ENCODE measurements at places on chromosomes 4 and X. TPM values are rescaled to one million over a fixed set of nuclear protein-coding genes. Genes with fewer than 3 reads are reported as not detected.

The C4orf51 gene
- total RNA-seq = not detected

The MAP7D2 gene
- total RNA-seq = not detected

The MAGEA11 gene
- not detected for total RNA-seq

The ETDA gene
- total RNA-seq = not detected

The UCP1 gene
- total RNA-seq = not detected

The TIMM8A gene
- total RNA-seq = 6.4 TPM

The MXRA5 gene
- 31.0 TPM for total RNA-seq

- no peak overlapping the region for H3K27ac ChIP-seq
- H3K36me3 ChIP-seq = no peaks in the 10 kb centered on the region
- DNase-seq = no peak
- no peaks in the 10 kb centered on the region for H3K4me1 ChIP-seq
- no peak overlapping the region for H3K4me3 ChIP-seq
Measured at GRCh38 chrX:137858106-137858505, 292.2 kb downstream of the ZIC3 start.

- no peaks in the 10 kb centered on the region for H3K27me3 ChIP-seq
- H3K27ac ChIP-seq = no peak overlapping the region
- no peaks in the 10 kb centered on the region for H3K36me3 ChIP-seq
- H3K4me1 ChIP-seq = no peaks in the 10 kb centered on the region
Measured at GRCh38 chrX:12702509-12703091, 88.6 kb upstream of the PRPS2 start.

GRCh38 chr4:126046081-126046614 is 731.4 kb downstream of the FAT4 start:
- H3K4me1 ChIP-seq = no peaks in the 10 kb centered on the region
- H3K27me3 ChIP-seq = no peaks in the 10 kb centered on the region

GRCh38 chrX:102697494-102697893 is 14.8 kb upstream of the GPRASP2 start:
- no peaks in the 10 kb centered on the region for H3K27me3 ChIP-seq
- DNase-seq = no peak
- no peak overlapping the region for H3K27ac ChIP-seq
- no peaks in the 10 kb centered on the region for H3K36me3 ChIP-seq

- no peak overlapping the region for H3K27ac ChIP-seq
- no peaks in the 10 kb centered on the region for H3K27me3 ChIP-seq
- peak; percentile 10 for DNase-seq
- no peak overlapping the region for H3K4me3 ChIP-seq
- H3K4me1 ChIP-seq = peaks cover 6% of the 10 kb centered on the region
- no peaks in the 10 kb centered on the region for H3K36me3 ChIP-seq
Measured at GRCh38 chr4:182212211-182212761, 30.9 kb upstream of the TENM3 start.

GRCh38 chr4:42501624-42502401 is 104.5 kb downstream of the SHISA3 start:
- H3K27ac ChIP-seq = peak overlapping the region; percentile 17
- H3K36me3 ChIP-seq = peaks cover 12% of the 10 kb centered on the region
- peaks cover 19% of the 10 kb centered on the region for H3K4me1 ChIP-seq

GRCh38 chr4:122882857-122883735 is 39.3 kb downstream of the NUDT6 start:
- H3K4me3 ChIP-seq = no peak overlapping the region
- no peaks in the 10 kb centered on the region for H3K27me3 ChIP-seq
- no peaks in the 10 kb centered on the region for H3K36me3 ChIP-seq
- DNase-seq = no peak
- H3K4me1 ChIP-seq = no peaks in the 10 kb centered on the region
- no peak overlapping the region for H3K27ac ChIP-seq

- H3K4me3 ChIP-seq = no peak overlapping the region
- no peaks in the 10 kb centered on the region for H3K36me3 ChIP-seq
- no peak overlapping the region for H3K27ac ChIP-seq
- no peak for DNase-seq
- no peaks in the 10 kb centered on the region for H3K4me1 ChIP-seq
- H3K27me3 ChIP-seq = no peaks in the 10 kb centered on the region
Measured at GRCh38 chr4:86704601-86705000, 110.5 kb downstream of the PTPN13 start.

DNA sequence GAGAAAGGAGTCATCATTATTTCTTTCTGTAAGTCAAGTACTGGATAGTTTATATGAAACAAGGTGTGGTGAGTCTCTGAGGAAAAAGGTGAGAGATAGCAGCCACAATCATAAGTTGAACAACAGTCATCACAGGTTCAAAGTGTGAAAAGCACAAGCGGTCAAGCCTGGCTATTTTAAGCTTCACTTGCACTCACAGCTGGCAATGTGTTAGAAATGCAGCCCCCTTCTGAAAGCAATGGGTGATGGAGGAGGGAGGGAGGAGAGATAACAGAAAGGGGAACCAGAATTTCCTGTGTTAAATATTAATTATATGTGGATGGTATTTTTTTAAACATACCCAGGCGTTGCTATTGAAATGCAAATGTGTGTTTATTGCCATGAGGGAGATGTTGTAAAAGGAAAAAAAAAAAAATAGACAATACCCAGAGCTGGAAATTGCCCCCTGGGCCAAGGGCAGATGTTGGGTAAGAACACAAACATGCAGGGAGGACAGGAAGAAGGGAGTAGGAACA is 26.9 kb upstream of the BMP3 start:
- H3K27ac ChIP-seq = no peak overlapping the region
- H3K4me1 ChIP-seq = no peaks in the 10 kb centered on the region
- no peaks in the 10 kb centered on the region for H3K36me3 ChIP-seq
- H3K4me3 ChIP-seq = no peak overlapping the region
- no peaks in the 10 kb centered on the region for H3K27me3 ChIP-seq

DNA sequence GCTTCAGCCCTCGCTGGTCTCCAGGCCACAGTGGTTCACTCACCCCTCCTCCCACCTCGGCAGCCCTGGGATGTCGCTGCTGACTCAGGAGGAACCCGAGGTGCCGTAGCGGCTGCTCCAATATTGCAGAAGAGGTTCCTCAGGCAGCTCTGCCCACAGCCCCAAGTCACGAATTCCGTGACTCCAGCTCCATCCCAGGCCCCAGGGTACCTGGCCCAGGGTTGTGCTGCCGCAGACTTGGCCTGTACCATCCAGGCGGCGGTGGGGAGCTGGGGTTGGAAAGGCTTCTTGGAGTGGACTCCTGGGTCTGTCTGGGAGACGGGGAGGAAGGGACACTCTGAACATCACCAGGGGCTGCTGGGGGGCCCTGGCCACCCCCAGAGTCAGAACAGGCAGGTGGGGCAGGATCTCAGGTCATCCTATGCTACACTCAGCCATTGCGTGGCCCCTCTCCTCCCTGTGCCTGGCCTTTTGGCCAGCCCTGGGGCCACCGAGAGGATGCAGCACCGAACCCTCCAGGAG is 728 bp upstream of the HGFAC start:
- H3K27me3 ChIP-seq = no peaks in the 10 kb centered on the region
- H3K36me3 ChIP-seq = no peaks in the 10 kb centered on the region
- no peak overlapping the region for H3K4me3 ChIP-seq
- no peaks in the 10 kb centered on the region for H3K4me1 ChIP-seq
- no peak for DNase-seq

DNA sequence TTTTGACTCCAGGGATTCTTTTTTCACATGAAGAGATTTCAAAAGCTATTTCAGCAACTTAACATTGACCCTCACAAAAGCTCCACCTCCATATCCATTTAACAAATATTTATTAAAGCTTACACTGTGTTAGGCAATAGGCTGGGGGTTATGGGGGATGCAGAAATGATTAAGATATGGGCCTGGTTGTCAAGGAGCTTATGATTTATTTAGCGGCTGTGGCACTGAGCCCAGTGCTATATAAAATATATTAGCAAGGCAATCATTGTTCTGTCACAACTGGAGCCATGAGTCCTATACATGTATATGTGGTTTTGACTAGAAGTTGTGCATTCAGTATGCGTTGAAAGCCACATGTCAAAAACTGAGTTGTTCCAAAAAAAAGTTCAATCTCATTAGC is 131.1 kb downstream of the GPC3 start:
- H3K36me3 ChIP-seq = no peaks in the 10 kb centered on the region
- no peak overlapping the region for H3K27ac ChIP-seq
- DNase-seq = no peak
- no peaks in the 10 kb centered on the region for H3K4me1 ChIP-seq
- H3K4me3 ChIP-seq = no peak overlapping the region

DNA sequence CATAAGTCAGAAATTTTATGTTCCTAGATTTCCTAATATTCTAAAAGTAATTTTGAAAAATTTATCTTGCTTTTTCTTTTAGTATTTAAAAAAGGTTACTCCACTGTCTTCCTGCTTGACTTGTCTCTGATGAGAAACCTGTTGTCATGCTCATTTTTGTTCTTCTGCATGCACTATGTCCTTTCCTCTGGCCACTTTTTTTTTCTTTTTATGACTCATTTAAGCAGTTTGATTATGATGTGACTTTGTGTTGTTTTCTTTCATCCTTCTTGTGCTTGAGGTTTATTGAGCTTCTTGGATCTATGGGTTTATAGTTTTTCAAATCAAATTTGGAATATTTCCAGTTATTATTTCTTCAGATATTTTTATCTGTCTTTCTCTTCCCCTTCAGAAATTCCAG is 12.0 kb upstream of the UFSP2 start:
- no peak overlapping the region for H3K27ac ChIP-seq
- H3K36me3 ChIP-seq = no peaks in the 10 kb centered on the region
- no peaks in the 10 kb centered on the region for H3K27me3 ChIP-seq
- H3K4me3 ChIP-seq = no peak overlapping the region

GRCh38 chr4:110088670-110089069 is 109.7 kb downstream of the ELOVL6 start:
- H3K36me3 ChIP-seq = no peaks in the 10 kb centered on the region
- no peak overlapping the region for H3K27ac ChIP-seq
- peaks cover 5% of the 10 kb centered on the region for H3K4me1 ChIP-seq

GRCh38 chr4:130154901-130155300 is 1058.9 kb downstream of the C4orf33 start:
- no peaks in the 10 kb centered on the region for H3K4me1 ChIP-seq
- no peak overlapping the region for H3K27ac ChIP-seq
- H3K4me3 ChIP-seq = no peak overlapping the region
- no peak for DNase-seq

- H3K27me3 ChIP-seq = no peaks in the 10 kb centered on the region
- H3K36me3 ChIP-seq = no peaks in the 10 kb centered on the region
- H3K27ac ChIP-seq = no peak overlapping the region
- no peak for DNase-seq
Measured at GRCh38 chr4:96708766-96709165, 868.9 kb downstream of the PDHA2 start.

DNA sequence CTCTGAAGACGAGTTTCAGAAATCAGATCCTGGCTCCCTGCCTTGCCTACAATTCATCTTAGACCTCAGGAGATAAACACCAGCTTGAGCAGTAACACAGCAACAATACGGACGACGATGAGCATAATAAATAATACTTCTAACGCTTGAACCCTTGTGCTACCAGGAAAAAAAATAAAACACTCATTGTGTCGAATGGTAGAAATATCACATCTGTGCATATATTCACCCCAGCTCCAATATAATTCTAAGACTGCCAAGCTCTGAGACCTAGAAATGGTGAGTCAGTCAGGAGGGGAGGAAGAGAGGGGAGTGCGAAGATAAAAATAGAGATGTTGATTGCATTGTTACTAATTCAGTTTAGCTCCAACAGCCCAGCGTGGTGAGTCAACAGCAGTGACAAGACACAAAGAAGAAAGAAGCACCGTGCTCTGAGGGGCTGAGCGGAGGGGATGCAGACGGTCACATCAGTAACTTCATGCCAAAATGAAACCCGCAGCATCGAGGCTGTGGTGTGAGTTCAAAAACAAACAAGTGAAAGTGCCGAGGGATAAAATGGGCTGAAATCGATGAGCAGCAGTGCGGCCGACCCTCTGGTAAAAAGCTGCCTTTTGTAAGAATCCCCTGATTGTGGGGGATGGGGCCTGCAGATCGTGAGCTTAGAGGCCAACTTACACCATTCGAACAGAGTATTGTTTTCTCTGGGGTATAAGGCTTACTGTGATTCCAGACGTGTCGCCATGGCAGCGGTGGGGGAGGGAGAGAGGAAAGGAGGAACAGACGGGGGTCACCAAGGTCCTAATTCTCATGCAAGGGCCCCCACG is 150.4 kb downstream of the MGST2 start:
- no peak for DNase-seq
- H3K4me3 ChIP-seq = no peak overlapping the region
- H3K27me3 ChIP-seq = no peaks in the 10 kb centered on the region
- H3K36me3 ChIP-seq = no peaks in the 10 kb centered on the region

- no peaks in the 10 kb centered on the region for H3K4me1 ChIP-seq
- H3K27me3 ChIP-seq = no peaks in the 10 kb centered on the region
Measured at GRCh38 chr4:53744446-53745160, 153.3 kb upstream of the LNX1 start.

DNA sequence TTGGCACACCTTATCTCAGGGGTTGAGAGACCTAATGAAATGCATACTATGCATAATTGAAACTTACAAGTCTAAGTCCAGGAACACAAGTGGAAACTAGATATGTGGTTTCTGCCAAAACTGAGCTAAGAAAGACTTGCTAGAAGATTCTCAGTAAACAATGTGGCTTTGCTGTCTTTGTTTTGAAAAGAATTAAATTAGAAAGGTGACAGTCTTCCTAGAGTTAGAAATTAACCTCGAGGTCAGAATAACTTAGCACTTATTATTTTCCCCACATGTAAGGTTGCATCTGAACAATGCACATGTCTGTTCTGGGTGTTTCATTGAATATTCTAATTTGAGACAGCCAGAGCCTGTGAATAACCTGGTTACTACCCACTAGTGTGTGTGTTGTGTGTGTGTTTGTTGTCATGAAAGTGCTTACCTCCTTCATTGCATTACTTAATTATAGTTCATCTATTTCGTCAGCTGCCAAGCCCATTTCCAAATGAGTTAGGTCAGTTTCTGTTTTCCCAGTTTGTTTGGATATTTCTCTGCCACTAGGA is 1.5 kb downstream of the EREG start:
- no peaks in the 10 kb centered on the region for H3K4me1 ChIP-seq
- H3K27me3 ChIP-seq = no peaks in the 10 kb centered on the region
- H3K27ac ChIP-seq = no peak overlapping the region
- no peak for DNase-seq

DNA sequence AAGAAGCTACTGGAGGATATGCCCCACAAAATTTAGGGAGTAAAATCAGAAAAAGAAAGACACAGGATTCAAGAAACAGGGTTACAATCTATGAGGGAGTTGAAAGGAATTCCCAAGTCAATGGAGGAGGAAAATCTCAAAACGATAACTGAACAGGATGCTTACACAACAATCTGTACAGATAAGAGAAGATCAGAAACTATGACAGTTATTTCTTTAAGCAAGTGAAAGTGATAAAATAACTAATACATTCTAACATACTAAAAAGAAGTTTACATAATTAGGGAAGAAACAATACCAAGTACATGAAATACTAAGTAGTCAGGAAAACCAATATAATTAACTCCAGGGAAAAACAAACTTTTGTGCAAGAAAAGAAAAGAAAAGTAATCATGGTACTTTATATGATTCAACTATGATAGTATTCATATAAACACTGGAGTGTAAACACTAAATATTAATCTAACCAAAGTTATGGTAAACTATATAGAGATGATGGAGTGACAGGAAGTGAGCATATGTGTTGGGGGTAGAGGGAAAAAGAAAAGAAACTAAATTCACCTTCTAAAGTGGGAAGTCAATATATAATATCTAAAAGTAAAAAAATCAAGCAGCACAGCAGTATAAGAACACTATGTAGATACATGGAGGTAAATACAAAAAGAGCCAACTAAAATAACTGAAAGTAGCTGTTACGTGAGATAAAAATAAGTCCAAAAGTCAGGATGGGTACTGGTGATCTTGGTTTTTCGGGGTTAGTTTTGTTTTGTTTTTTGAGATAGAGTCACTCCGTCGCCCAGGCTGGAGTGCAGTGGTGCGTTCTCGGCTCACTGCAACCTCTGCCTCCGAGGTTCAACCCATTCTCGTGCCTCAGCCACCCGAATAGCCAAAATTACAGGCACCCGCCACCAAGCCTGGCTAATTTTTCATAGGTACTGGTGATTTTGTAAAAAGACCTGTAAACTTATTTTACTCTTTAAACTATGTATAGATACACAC is 99.3 kb downstream of the TEX11 start:
- no peak overlapping the region for H3K4me3 ChIP-seq
- no peaks in the 10 kb centered on the region for H3K36me3 ChIP-seq
- no peaks in the 10 kb centered on the region for H3K4me1 ChIP-seq
- H3K27me3 ChIP-seq = no peaks in the 10 kb centered on the region
